NCI-H1105 (cell line): ENCODE measurements at places on chromosomes 11 and 22.

GRCh38 chr11:1745701-1746320 is 4.6 kb downstream of the IFITM10 start:
- no peak for DNase-seq

DNA sequence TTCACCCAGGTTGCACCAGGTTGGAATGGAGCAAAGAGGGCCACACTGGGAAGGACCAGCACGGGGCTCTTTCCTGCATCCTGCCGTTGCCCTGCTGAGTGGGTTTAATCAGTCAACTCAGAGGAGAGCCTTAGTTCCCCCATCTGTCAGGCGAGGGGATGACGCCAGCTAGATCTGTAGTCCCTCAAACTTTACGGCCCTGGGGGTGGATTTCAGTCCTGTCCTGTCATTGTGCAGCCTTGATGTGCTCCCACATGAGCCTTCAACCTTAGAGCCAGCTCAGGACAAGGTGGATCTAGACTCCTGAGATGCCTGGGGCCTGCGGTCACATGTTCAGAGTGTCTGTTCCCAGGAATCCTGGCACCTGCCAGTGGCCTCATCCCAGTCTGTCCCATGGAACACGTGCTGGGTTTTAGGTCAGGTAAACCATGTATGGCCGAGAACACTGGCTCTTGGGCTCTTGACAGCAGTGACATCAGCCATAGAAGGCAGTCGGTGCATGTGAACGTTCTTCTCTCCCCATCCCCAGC is 104.3 kb downstream of the BCR start:
- no peak for DNase-seq

DNA sequence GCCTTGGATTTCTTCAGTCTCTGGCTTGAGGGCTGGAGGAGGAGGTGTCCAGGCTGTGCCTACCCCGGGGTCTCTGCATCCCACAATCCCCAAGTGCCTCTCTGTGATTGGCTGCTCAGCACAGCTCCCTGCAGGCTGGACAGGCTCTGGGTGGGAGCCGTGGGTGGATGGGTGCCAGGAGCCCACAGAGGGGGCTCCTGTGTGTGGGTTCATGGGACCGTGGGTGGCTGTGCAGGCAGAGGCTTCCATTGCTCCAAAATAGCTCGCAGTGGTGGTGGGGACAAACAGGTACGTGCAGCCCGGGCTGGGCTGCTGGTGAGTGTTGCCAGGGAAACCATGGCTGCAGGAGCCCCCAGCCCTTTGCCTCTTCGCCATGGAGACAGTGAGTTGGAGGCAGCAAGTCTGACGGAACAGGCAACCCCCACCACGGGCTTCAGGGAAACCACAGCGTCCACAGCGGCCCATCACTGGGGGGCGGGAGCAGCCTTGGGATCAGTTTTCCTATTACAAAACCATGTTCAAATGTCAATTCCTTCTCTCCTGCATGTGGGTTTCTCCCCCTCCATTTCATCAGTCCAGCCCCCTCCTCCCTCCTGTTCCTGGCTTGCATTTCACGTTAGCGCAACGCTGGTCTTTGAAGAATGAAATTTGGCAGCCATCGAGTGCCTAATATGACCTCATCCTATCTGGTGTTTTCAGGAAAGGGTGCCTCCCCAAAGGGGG is 155.2 kb downstream of the TRIM29 start:
- no peak for DNase-seq

GRCh38 chr11:76048763-76049162 is 157.5 kb downstream of the WNT11 start:
- DNase-seq, result no peak

DNA sequence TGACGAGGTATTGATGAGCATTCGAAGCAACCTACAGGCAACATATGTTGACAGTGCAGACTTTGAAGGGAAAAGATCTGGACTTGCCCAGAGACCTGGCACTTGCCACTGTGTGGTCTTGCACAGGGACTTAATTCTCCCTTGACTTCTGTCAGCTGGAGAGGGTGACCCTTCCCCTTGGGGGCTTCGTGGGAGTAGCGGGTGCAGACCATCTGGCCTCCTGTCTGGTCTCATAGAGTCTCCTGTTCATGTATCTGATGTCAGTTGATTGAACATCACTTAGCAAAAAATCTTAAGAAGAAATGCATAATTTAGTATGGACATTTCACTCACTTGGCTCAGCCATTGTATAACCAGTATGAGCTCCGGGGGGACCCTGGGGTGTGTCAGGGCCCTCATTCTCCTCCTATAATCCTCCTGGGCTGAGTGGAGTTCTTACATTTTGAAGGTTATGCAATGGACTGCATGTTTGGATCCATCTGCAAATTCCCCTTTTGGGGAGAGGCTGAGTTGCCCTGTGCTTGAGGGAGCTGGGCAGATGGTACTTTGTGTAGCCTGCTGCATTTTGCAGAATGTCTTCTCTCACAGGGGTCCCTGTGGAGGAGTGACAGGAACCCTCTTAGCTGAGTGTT is 13.0 kb downstream of the BCR start:
- no peak for DNase-seq

- no peak for DNase-seq
These were observed 68.9 kb upstream of the KCNQ1OT1 start for GRCh38 chr11:2768471-2769408.

- no peak for DNase-seq
These were observed 352.1 kb upstream of the NARS2 start for GRCh38 chr11:78926633-78927338.

DNA sequence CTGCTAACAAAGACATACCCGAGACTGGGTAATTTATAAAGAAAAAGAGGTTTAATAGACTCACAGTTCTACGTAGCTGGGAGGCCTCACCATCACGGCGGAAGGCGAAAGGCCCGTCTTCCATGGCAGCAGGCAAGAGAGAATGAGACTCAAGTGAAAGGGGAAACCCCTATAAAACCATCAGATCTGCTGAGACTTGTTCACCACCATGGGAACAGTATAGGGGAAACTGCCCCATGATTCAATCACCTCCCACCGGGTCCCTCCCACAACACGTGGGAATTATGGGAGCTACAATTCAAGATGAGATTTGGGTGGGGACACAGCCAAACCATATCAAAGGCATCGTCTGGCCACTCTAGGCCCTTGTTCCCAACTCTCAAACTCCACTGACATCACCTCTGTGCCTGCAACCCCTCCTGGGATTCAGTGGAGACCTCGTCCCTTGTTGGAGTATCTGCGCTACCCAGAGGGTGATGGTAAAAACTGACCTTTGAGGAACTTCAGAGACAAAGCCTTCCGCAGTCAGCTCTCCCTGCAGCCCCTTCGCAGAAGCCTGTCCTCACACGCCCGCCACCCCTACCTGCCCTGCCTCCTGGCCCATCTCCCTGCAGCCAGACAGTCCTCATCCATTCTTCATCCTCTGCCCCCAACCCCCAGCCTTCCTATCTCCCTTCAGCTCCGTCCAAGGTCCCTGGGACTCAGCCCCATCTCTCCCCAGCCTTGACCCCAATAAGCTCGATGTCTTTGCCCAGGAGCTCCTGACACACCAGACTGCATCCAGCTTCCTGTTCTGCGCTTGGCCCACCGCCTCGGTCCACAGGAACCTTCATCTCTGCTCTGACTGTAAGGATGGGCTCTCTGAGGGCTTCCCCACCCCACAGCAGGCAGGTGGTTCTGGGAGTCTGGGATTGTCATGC is 15.8 kb downstream of the CCND1 start:
- DNase-seq, result no peak

GRCh38 chr22:36036167-36036624 is 7.6 kb upstream of the RBFOX2 start:
- peak; percentile 32 for DNase-seq

- DNase-seq, result no peak
These were observed 19.4 kb downstream of the TMEM218 start for GRCh38 chr11:125091877-125092664.

DNA sequence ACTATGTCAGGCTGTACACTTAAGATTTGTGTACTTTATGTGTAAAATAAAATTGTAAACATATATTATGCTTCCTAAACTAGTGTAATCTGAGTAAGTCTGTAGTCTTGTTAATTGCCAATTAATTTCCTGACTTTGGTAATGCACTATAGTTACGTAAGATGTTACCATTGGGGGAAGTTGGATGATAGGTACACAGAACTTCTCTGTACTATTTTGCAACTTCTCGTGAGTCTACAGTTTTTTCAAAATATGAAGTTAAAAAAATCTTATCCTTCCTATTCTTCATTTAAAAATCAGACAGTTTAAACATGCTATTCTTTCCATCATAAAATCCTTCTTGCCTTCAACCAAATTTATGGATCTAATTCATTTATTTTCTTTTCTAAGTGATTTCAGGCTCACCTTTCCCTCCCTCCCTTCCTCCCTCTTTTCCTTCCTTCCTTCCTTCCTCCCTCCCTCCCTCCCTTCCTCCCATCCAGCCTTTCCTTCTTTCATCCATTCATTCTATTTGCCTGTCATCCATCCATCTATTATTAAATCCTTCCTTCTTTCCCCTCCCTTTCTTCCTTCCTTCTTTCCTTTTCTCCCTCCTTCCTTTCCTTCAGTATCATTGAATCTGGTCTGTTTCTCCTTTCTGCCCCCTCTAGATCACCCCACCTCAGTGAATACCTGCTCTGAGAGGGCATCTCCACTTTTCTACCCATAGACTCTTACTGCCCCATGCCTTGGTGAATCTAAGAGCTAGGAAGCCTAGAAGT is 22.1 kb upstream of the ASCC2 start:
- DNase-seq, result no peak

DNA sequence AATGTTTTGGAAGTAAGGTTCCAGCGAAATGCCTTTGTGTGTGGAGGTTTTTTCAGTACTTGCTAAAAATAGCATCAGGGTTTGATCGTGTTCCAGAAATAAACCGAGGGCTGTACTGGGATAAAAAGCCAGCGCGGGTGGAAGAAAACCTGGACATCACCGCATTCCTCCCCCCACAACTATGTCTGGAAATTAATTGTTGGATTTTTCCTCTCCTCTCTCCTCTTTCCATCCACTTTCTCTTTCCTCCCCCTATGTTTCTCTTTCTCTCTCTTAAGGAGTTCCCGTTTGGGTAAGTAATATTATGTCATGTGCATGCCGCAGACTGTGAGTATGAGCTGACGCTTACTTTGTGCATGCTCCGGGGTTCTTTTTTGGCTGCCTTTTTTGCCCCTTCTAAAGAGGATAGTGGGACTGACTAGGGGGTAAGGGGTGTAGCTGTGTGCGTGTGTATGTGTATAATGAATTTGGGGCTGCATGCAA is 104.2 kb upstream of the HSD17B12 start:
- DNase-seq, result no peak

GRCh38 chr11:108562746-108563581 is 30.6 kb downstream of the EXPH5 start:
- no peak for DNase-seq

- no peak for DNase-seq
These were observed 86.8 kb upstream of the TIMP3 start for GRCh38 chr22:32714458-32715430.

GRCh38 chr11:94576306-94576705 is 9.1 kb downstream of the PIWIL4 start:
- no peak for DNase-seq

- DNase-seq, result no peak
These were observed 87.9 kb downstream of the BCR start for GRCh38 chr22:23268139-23268712.

DNA sequence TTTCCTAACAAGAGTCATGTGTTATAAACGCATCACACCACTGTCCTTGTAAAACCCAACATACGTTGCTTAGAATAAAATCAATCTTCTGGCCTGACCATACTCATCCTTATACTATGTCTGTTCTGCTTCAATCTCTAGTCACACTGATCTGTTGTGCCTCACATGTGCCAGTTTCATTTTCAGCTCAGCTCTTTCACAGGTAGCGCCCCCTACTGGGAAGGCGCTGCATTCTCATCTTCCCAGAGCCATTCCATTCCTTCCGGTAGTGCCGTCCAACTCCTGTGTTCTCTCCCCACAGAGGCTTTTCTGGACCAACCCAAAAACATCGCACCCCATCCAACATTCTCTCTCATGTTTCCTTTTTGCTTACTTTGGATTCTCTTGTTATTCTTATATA is 22.2 kb downstream of the CASP5 start:
- no peak for DNase-seq

GRCh38 chr11:29282088-29282487 is 734.7 kb downstream of the KCNA4 start:
- DNase-seq, result no peak

DNA sequence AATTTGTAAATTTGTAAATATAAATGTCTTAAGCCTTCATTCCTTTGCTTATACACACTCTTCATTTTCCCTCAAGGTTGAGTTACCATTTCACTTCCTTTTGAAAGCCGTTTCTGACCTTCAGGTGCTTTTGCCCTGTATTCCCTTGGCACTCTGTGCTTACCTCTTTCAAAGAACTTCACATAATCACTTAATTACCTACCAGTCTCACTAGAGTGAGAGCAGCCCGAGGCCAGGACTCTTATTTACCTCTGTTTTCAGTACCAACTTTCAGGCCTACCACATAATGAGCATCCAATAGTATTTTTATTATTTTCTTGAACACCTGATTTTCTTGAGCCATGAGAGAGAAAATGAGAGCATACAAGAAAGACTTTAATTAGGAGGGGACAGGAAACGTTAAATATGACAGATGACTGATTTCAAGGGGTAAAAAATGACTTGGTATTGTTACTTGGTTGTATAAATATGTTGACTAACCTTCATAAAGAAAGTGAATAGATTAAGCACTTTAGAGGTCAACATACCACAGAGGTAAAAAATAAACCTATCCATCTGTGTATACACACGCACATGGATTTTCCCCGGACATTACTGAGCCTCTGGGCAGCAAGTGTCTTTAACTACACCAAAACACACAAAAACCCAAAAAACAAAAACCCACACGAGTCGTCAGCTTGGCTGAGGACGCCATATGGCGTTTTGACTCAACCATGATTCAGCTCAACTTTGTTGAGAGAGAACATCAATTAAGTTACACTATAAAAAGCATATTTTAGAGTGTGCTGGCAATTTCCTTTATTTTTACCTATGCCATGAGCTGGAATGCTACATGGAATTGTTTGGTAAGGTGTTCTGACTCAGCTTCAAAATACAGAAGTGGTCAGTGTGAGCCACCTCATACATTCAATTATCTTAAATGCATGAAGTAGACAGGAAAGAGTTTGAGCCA is 7.6 kb downstream of the ATXN10 start:
- no peak for DNase-seq

GRCh38 chr11:12445001-12445400 is 67.6 kb downstream of the PARVA start:
- DNase-seq, result no peak

- no peak for DNase-seq
These were observed 64.5 kb upstream of the SCUBE2 start for GRCh38 chr11:9155930-9156329.

- DNase-seq, result no peak
These were observed 500.6 kb downstream of the ETS1 start for GRCh38 chr11:128086794-128087193.

- DNase-seq, result no peak
These were observed 385.5 kb downstream of the CTTN start for GRCh38 chr11:70783821-70784220.

GRCh38 chr11:120532832-120533196 is 21.3 kb downstream of the GRIK4 start:
- no peak for DNase-seq

GRCh38 chr22:46551321-46551720 is 13.9 kb upstream of the CELSR1 start:
- DNase-seq, result no peak
